ENCODE measurements at places on chromosomes 13 and 19. TPM values are rescaled to one million over a fixed set of nuclear protein-coding genes. Genes with fewer than 3 reads are reported as not detected.

GNG7 gene
- 2.4 TPM for total RNA-seq

ZNF177 gene
- 3.6 TPM for total RNA-seq

CACNG6 gene
- not detected for total RNA-seq

JUND gene
- total RNA-seq = 214 TPM

FBXO27 gene
- 8.6 TPM for total RNA-seq

LTBP4 gene
- 725 TPM for total RNA-seq

PSG7 gene
- not detected for total RNA-seq

DNA sequence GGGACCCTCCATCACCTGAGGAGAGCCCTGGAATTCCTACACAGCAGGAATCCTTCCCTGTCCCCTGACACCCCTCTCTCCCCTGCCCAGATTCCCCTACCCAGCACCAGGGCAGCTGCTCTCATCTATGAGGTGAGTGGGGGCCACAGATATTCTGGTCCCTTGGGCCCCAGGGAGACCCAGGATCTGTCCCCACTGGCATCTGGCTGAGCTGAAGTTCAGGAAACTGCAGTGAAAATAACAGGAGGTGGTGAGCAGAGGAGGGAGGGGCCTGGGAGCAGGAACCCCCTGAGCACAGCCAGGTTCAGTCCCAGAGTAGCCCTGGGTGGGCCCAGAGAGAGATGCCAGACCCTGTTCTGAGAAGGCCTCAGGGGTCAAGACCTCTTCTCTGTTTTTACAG, 10.1 kb downstream of the CEACAM21 start:
- H3K36me3 ChIP-seq = no peaks in the 10 kb centered on the region
- no peak overlapping the region for H3K27ac ChIP-seq
- no peak for DNase-seq
- no peaks in the 10 kb centered on the region for H3K4me1 ChIP-seq
- no peaks in the 10 kb centered on the region for H3K27me3 ChIP-seq

- H3K27ac ChIP-seq = no peak overlapping the region
- H3K4me3 ChIP-seq = no peak overlapping the region
- no peak for DNase-seq
- no peaks in the 10 kb centered on the region for H3K36me3 ChIP-seq
These were observed 1010.6 kb downstream of the PCDH9 start for GRCh38 chr13:66219506-66219905.

- peaks cover 4% of the 10 kb centered on the region for H3K4me1 ChIP-seq
- no peaks in the 10 kb centered on the region for H3K27me3 ChIP-seq
- no peak overlapping the region for H3K27ac ChIP-seq
- no peak overlapping the region for H3K4me3 ChIP-seq
These were observed 65.8 kb upstream of the SERP2 start for GRCh38 chr13:44307844-44308243.

DNA sequence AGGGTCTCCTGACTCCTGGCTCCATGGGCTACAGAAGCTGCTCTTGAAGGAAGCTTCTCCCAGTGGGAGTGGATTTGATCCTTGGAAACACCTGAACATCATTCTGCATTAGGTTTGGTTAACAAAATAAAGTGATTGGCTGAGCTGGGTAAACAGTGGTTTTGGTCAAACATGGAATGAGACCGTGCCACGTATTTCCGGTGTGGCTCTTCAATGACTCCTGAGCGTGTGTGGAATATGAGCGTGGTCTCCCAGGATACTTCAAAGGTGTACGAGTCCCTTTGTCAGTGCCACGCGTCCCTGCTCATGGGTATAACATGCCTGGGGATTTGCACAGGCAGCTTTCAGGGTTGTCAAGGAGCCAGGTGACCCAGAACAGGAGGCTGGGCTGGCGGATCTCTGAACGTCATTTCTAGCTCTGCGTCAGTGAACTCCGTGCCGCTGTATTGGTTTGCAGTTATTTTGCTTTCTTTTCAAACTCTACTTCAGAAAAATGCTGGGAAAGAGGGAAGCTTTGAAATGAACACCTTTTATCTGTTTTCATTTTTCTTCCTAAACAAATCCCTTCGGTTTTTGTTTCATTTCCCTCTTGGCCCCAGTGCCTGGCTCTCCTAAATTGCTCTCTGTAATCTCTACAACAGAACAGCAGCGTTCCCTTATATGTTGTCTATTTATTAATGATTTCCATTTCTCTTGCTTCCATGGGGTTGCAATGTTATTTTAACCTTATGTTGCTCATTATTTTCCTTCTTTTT, 26.3 kb upstream of the GJB6 start:
- no peak overlapping the region for H3K27ac ChIP-seq
- no peaks in the 10 kb centered on the region for H3K4me1 ChIP-seq
- H3K27me3 ChIP-seq = no peaks in the 10 kb centered on the region

GRCh38 chr19:12676384-12676792, 5.3 kb downstream of the DHPS start:
- no peak overlapping the region for H3K4me3 ChIP-seq
- no peaks in the 10 kb centered on the region for H3K4me1 ChIP-seq
- DNase-seq = peak; percentile 94
- no peaks in the 10 kb centered on the region for H3K27me3 ChIP-seq
- no peaks in the 10 kb centered on the region for H3K36me3 ChIP-seq

GRCh38 chr19:37467608-37468090, 405 bp upstream of the ZNF569 start:
- H3K27me3 ChIP-seq = no peaks in the 10 kb centered on the region
- DNase-seq = no peak
- H3K36me3 ChIP-seq = no peaks in the 10 kb centered on the region
- peak overlapping the region; percentile 61 for H3K4me3 ChIP-seq

GRCh38 chr19:5036698-5037563, 68.0 kb downstream of the KDM4B start:
- no peaks in the 10 kb centered on the region for H3K4me1 ChIP-seq
- no peaks in the 10 kb centered on the region for H3K27me3 ChIP-seq
- no peak overlapping the region for H3K4me3 ChIP-seq

- no peaks in the 10 kb centered on the region for H3K27me3 ChIP-seq
- no peak overlapping the region for H3K4me3 ChIP-seq
- H3K4me1 ChIP-seq = no peaks in the 10 kb centered on the region
- H3K36me3 ChIP-seq = no peaks in the 10 kb centered on the region
- DNase-seq = no peak
These were observed 25.3 kb downstream of the RNASEH2B start for GRCh38 chr13:50934735-50935435.

DNA sequence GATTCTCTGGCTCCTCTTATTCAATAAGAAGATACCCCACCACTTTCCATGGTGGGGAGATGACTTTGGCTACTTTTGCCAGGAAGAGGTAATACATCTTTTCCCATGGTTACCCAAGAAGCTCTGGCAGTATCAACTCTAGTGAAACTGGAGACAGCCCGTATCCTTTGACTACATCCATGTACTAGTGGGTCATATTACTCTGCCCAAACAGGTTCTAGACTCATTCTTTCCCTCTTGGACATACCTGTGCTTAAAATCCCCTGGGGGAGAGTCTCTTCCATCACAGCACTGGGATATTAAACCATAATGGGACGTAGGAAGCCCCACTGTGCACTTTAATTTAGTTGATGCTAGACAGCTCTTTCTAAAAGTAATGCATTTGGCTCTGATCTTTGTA, 144.7 kb upstream of the KLF12 start:
- H3K4me3 ChIP-seq = no peak overlapping the region
- DNase-seq = no peak
- no peaks in the 10 kb centered on the region for H3K36me3 ChIP-seq
- H3K27ac ChIP-seq = no peak overlapping the region
- H3K4me1 ChIP-seq = no peaks in the 10 kb centered on the region

- no peaks in the 10 kb centered on the region for H3K4me1 ChIP-seq
- DNase-seq = no peak
- no peaks in the 10 kb centered on the region for H3K27me3 ChIP-seq
- no peaks in the 10 kb centered on the region for H3K36me3 ChIP-seq
- H3K27ac ChIP-seq = no peak overlapping the region
- H3K4me3 ChIP-seq = no peak overlapping the region
These were observed 28.5 kb upstream of the PSPC1 start for GRCh38 chr13:19810996-19811881.

- H3K27me3 ChIP-seq = no peaks in the 10 kb centered on the region
- H3K27ac ChIP-seq = no peak overlapping the region
- H3K36me3 ChIP-seq = no peaks in the 10 kb centered on the region
- H3K4me3 ChIP-seq = no peak overlapping the region
These were observed 22.8 kb downstream of the ATP8A2 start for GRCh38 chr13:25394402-25395060.

DNA sequence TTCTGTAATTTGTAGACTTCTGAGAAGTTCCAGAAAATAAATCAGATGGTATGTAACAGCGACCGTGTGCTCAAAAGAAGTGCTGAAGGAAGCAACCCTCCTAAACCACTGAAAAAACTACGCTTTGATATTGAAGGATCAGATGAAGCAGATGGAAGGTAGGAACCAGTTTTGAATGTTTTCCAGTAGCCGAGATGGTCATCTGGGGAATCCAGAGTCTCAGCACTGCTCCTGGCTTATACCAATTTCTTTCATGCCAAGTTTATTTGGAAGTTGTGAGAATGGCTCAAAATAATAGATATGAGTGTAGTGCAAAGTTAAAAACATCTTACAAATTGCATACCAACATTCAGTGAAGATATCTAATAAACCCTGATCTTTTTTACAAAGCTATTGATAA, 56.2 kb downstream of the RCBTB2 start:
- DNase-seq = no peak
- H3K36me3 ChIP-seq = peaks cover 2% of the 10 kb centered on the region
- H3K27ac ChIP-seq = no peak overlapping the region
- H3K27me3 ChIP-seq = no peaks in the 10 kb centered on the region

DNA sequence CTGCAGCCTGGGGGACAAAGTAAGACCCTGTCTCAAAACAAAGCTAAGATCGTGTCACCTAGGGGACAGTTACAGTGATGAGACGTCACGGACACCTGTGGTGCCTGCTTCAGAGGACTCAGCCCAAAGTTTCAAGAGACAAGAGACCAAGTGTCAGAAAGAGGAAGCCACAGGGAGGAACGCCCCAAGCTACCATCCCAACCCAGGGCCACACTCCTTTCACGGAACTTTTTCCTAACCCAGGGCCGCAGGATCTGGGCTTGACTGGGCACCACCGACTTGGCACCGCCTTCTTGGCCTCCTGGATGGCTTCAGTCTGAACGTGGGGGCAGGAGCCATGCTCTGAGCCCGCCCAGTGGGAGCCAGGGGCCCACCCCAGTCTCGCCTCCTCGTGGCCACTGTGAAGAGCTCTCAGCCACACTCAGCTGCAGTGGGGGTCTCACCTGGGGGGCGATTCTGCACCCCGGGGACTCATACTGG, 8.5 kb downstream of the MOB3A start:
- H3K27me3 ChIP-seq = no peaks in the 10 kb centered on the region
- no peak for DNase-seq
- no peak overlapping the region for H3K27ac ChIP-seq
- no peak overlapping the region for H3K4me3 ChIP-seq
- no peaks in the 10 kb centered on the region for H3K36me3 ChIP-seq

DNA sequence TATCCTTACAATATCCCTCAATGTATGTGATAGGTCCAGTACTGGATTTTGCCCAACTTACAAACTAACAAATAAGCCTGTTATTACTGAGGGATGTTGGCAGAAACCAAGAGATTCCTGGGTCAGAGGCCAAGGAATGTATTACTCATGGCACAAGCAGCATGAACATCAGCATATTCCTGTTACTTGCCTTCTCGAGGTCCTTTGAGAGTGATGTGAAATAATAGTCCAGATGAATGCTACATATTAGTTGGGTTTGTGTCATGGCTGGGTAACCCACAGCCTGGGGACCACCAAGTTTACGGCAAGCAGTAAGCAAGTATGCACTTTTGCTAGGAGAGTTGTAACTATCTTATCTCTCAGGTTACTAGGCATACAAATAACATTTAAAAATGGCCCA, 384.5 kb upstream of the GPC6 start:
- DNase-seq = no peak
- H3K27ac ChIP-seq = peak overlapping the region; percentile 67
- no peaks in the 10 kb centered on the region for H3K27me3 ChIP-seq
- H3K4me1 ChIP-seq = no peaks in the 10 kb centered on the region
- no peaks in the 10 kb centered on the region for H3K36me3 ChIP-seq

GRCh38 chr19:10776900-10777650, 58.9 kb downstream of the TMED1 start:
- H3K36me3 ChIP-seq = peaks cover 12% of the 10 kb centered on the region
- no peak for DNase-seq
- H3K27me3 ChIP-seq = no peaks in the 10 kb centered on the region

DNA sequence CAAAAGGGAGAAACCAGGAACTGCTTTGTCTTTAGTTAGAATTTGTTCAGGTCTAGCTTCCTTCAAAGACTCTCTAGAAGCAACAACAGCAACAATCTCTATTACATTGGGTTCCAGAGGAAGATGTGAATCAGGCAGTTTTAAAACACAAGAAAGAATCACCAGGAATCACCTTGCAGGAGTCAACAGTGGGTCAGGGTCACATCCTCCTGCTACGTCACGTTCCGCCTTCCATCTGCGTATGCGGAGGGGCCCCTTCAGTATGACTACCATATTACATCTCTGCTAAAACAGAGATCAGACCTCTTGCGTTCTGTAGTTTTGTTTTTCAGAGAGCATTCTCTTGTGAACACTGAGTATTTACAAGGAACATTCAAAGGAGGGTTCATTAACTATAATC, 147.8 kb upstream of the STARD13 start:
- H3K36me3 ChIP-seq = no peaks in the 10 kb centered on the region
- no peak overlapping the region for H3K27ac ChIP-seq
- H3K4me1 ChIP-seq = peaks cover 2% of the 10 kb centered on the region
- no peak overlapping the region for H3K4me3 ChIP-seq
- DNase-seq = no peak

GRCh38 chr13:109545931-109546330, 240.5 kb downstream of the IRS2 start:
- H3K27me3 ChIP-seq = no peaks in the 10 kb centered on the region
- DNase-seq = no peak
- no peak overlapping the region for H3K4me3 ChIP-seq
- no peaks in the 10 kb centered on the region for H3K4me1 ChIP-seq

- no peaks in the 10 kb centered on the region for H3K36me3 ChIP-seq
- peak overlapping the region; percentile 99 for H3K27ac ChIP-seq
- no peak for DNase-seq
- no peaks in the 10 kb centered on the region for H3K27me3 ChIP-seq
These were observed 159.2 kb downstream of the SLC7A1 start for GRCh38 chr13:29436291-29436690.

DNA sequence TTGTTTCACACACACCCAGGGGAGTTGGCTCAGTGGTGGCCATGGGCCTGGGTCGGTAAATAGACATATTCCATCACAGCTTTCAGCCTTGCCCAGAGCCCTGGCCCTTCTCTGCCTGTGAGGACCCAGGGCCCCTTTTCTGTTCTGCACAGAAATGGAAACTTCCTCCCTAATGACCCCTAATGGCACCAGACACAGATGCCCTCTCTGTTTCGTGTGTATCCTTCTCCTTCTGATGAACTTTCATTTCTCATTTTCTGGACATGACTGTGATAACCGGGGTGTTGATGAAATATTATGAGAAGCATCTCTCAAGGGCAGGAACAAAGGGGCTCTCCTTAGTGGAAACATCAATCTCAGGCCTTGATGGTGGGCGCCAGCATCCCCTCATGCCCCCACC, 12.8 kb downstream of the LILRA1 start:
- H3K27ac ChIP-seq = no peak overlapping the region
- no peaks in the 10 kb centered on the region for H3K36me3 ChIP-seq
- H3K4me3 ChIP-seq = no peak overlapping the region
- no peaks in the 10 kb centered on the region for H3K27me3 ChIP-seq
- DNase-seq = no peak
- no peaks in the 10 kb centered on the region for H3K4me1 ChIP-seq

- H3K4me3 ChIP-seq = no peak overlapping the region
- DNase-seq = no peak
- no peaks in the 10 kb centered on the region for H3K4me1 ChIP-seq
- H3K27me3 ChIP-seq = no peaks in the 10 kb centered on the region
- no peak overlapping the region for H3K27ac ChIP-seq
These were observed 22.5 kb downstream of the ZDHHC20 start for GRCh38 chr13:21436582-21436981.
